Cardiac septum (tissue), 1 donor: ENCODE measurements at places on chromosomes 11 and 22. TPM values are rescaled to one million over a fixed set of nuclear protein-coding genes. Genes with fewer than 3 reads are reported as not detected.

The OR52I1 gene
- total RNA-seq: not detected

DNA sequence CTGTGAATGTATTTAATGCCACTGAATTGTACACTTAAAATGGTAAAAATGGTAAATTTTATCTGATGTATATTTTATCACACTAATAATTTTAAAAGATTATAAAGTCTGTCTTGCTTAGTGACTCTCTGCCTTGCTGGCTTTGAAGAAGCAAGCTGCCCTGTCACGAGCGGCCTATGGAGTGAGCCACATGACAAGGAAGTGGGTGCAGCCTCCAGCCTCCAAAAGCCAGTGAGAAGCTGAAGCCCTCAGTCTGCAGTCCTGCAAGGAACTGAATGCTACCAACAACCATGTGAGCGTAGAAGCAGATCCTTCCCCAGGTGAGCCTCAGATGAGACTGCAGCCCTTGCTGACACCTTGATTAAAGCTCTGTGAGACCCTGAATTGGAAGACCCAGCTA lies 20.0 kb downstream of the C11orf24 start:
- no peak for DNase-seq

- DNase-seq: peak; percentile 80
Measured at GRCh38 chr11:15969281-15969680, 387.1 kb downstream of the SOX6 start.

DNA sequence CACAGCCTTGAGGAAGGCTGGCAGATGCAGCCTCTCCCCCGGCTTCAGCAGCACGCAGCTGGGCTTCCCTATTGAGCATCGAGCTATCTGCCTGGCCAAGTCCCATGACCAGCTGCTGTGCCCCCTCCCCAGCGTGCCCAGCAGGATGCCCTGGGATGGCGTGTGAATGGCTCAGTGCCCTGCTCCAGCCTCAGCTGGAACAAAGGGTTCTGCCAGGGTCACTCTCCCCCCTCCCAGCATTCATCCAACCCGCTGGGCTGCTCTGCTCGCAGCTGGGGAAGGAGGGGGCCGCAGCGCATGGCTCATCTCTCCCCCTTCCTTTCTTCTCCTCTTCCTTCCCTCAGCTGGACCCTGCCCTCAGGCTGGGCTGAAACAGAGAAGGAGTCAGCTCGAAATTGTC lies 14.5 kb downstream of the LRP4 start:
- peak; percentile 80 for DNase-seq

- DNase-seq: no peak
Measured at GRCh38 chr11:327581-327923, 6.9 kb upstream of the IFITM3 start.

DNA sequence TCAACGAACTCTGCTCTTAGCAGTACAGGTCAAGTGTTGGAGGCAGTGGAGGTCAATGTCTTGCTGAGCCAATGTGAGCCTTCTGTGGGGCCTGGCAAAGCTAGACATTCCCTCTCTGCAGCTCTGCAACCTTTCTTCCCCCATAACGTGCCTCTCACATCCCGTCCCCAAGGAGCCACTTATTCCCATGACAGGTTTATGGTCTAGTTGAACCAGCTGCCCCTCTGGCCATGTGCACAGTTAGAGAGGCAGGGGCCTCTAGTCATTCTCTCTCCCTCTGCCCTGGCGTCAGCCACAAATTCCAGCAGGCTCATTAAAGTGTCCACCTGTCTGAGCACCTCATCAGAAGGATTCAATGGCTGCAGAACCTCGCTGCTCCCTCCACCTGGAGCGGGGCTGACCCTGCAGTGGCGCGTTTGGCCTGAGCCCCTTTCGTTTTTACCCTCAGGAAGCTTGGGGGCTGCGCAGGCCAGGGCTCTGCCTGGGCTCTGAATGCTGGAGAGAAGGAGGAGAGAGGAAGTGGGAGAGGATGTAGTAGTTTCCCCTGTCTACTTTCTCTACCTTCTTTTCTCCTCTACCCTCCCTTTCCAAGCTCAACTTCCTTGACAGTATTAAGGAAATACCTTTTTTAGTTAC lies 302.1 kb upstream of the B3GAT1 start:
- no peak for DNase-seq

DNA sequence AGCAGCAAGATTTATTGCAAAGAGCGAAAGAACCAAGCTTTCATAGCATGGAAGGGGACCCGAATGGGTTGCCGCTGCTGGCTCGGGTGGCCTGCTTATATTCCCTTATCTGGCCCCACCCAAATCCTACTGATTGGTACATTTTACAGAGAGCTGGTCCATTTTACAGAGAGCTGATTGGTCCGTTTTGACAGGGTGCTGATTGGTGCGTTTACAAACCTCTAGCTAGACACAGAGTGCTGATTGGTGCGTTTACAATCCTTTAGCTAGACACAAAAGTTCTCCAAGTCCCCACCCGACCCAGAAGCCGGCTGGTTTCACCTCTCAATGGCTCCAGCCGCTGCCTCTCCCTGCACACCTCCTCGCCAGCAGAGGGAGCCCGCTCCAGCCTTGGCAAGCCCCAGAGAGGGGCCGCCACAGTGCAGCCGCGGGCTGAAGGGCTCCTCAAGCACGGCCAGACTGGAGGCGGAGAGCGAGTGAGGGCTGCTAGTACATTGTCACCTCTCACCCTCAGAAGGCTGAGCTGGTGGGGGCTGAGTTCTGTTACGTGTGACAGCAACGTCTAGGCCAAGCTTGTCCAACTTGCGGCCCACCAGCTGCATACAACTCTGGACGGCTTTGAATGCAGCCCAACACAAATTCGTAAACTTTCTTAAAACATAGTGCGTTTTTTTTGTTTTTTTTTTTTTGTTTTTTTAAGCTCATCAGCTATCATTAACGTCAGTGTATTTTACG lies 8.7 kb downstream of the PTH start:
- peak; percentile 82 for DNase-seq

The VWCE gene
- total RNA-seq: 0.59 TPM

- no peak for DNase-seq
Measured at GRCh38 chr11:47460571-47461235, 11.8 kb upstream of the RAPSN start.

- DNase-seq: peak; percentile 10
Measured at GRCh38 chr11:73971175-73971719, 11.4 kb downstream of the UCP2 start.

The TMEM191B gene
- total RNA-seq: 0.62 TPM

The TSGA10IP gene
- not detected for total RNA-seq

The GLYAT gene
- 0.22 TPM for total RNA-seq

The KCNE3 gene
- 2.1 TPM for total RNA-seq

The TYMP gene
- 18.3 TPM for total RNA-seq

- DNase-seq: no peak
Measured at GRCh38 chr11:60840470-60841430, 1.2 kb upstream of the CCDC86 start.

DNA sequence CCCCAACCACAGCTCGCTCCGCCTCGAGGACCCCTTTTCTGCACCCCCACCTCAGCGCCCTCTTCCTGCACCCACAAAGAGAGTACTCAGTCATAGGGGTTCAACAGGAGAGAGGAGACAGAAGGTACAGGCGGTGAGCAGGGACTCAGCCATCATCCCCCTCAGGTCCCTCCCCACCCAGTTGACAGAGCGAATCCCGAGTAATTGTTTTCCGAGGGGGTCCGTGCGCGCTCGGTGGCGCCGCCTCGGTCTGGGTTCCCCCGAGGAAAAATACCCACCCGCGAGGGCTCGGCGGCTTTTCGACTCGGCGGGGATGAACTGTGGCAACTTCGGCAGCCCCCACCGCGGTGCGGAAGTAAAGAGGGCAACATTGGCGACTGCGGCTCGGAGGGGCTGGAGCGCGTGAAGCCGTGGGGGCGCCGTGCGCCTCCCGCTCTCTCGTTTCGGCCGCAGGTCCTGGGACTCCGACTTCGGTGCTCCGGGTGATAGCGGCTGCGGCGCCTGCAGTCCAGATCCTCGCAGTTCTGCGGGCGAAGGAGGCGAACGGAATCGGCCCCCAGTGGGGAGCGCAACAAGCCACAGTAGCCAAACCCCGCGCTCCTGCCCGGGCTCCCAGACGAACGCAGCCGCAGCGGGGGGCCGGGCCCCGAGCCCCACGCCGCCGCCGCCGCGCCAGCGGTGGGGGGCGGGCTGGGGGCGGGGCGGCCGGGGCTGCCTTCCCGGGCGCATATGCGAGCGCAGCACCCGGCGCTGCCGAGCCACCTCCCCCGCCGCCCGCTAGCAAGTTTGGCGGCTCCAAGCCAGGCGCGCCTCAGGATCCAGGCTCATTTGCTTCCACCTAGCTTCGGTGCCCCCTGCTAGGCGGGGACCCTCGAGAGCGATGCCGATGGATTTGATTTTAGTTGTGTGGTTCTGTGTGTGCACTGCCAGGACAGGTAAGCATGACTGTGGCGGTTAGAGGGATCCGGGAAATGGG lies at the start of gene NELL1:
Gene NELL1, plus strand, starts transcription at position 743 of the 976 bp plus-strand sequence.
- DNase-seq: no peak

DNA sequence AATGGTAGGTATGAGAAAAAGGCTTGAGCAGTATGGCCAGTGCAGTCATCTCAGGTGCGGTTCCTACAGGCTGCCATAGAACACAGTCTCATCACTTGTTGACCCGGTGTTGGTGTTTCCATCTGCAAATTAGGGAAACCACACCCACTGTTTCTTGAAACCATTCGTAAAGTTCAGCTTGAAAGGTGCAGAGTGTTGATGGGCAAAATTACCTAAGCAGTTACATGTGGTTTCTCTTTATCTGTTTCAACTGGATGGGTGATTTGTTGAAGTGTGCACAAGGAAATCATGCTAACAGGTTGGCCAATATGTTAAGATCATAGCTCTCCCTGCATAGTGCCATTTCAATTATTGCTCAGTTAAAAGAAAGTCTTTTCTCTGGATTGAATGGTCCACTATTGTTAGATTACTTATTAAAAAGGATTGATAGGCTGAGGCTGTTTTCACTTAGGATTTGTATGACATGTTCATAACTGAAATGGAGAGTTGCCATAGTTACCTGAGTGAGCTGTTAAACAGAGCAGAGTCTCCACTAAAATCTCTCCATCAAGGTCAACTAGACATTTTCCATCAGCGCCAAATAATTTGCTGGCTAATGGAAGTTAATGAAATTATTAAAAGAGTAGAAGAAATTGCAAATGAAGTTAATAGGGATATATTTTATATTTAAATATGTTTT lies 203.1 kb upstream of the MTMR2 start:
- DNase-seq: no peak

DNA sequence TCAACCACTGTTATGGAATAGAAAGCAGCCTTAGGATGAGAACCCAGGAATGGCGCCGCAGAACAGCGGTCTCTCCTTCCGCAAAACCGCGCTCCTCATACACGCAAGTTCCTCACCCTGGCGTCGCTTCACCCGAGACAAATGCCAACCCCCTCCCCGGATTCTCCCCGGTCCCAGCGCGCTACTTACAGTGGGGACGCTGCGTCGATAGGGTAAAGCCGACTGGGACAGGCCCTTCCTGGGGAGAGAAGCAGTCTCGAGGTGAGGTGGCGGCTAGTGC lies 287 bp downstream of the RPS13 start:
- DNase-seq: no peak

The OR6T1 gene
- not detected for total RNA-seq

The HBG2 gene
- 0.94 TPM for total RNA-seq

DNA sequence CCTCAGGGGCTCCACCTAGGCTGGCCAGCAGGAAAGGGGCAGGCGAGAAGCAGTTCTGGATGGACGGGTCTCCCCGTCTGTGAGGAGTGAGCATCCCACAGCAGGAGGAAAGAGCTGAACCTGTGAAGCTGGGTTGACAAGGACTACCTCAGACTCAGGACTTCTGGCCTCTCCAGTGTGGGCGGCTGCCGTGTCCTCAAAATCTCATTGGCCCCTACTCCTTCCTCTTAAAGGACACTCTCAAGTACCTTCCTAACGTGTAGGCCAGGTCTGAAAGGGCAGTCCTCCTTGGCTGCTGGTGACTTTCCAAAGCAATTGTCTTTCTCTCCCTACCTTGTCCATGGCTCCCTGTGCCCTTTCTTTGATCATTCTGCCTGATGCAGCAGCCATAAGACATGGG lies 107.0 kb upstream of the AKIP1 start:
- no peak for DNase-seq

- no peak for DNase-seq
Measured at GRCh38 chr22:44773082-44773481, 20.7 kb downstream of the ARHGAP8 start.

The CASTOR1 gene
- 5.0 TPM for total RNA-seq

- no peak for DNase-seq
Measured at GRCh38 chr11:79287952-79288351, 152.9 kb downstream of the TENM4 start.

DNA sequence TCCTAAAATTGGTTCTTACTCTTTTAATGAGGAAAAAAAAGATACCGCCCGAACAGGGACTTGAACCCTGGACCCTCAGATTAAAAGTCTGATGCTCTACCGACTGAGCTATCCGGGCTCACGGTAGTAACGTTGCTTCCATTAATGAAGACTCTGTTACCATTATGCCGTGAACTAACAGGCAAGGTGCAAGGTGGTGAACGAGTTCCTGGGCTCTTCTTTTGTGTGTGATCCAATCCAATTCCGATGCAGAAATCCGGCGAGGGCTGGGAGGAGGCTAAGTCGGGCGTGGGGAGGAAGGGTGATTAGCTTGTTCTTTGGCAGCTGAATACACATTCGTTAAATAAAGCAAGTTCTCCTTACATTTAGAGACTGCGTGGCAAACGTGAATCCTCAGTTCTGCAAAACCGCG lies 49.0 kb downstream of the OR4D9 start:
- DNase-seq: no peak

DNA sequence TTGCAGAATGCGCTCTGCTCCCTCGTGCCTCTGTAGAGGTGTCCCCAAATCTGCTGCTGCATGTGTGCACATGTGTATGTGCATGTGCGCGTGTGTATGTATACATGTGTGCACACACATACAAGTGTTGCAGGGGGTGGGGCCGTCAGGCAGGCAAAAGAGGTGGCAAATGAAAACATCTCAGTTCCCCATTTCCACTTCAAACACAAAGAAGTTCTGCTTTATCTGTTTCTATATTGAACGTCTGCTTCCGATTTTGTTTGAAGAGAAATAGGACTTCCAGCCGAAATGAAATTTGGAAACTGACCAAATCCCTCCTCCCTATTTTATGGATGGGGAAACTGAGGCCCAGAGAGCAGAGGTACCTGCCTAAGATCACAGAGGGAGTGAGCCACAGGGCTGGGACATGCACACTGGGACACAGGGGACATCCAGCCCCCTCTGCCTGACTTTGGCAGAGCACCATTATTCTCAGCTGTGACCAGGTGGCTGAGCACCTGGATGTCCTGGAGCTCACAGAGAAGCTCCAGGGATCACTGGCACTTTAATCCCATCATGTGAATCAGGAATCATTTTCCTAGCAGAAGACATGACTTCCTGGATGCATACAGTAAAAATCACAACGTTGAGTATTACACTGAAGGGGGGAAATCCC lies 41.2 kb upstream of the ALX4 start:
- no peak for DNase-seq

GRCh38 chr11:2599561-2600189 lies 100.1 kb downstream of the KCNQ1OT1 start:
- DNase-seq: no peak

The TMEM223 gene
- 17.7 TPM for total RNA-seq

- no peak for DNase-seq
Measured at GRCh38 chr22:42947211-42947990, 67.5 kb downstream of the PACSIN2 start.

- DNase-seq: no peak
Measured at GRCh38 chr11:2466069-2466801, 21.4 kb downstream of the KCNQ1 start.

DNA sequence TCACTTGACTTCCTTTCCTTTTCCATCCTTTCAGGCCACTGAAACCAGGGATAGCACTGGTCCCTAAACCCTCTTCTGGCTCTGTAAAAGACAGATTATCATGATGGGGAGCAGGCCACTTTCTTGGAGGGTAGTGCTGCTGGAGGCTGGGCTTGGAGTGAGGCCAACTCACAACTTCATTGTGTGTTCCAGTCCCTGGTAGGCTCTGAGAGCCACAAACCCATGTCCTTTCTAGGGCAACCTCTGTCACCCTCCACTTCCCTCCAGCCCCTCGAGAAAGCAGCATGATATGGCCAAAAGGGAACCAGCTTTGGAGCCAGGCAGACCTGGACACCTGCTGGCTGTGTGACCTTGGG lies 2.3 kb downstream of the TKFC start:
- DNase-seq: peak; percentile 68
